Choroid plexus epithelial cell (primary cell): ENCODE measurements at places on chromosomes 13 and 19.

DNA sequence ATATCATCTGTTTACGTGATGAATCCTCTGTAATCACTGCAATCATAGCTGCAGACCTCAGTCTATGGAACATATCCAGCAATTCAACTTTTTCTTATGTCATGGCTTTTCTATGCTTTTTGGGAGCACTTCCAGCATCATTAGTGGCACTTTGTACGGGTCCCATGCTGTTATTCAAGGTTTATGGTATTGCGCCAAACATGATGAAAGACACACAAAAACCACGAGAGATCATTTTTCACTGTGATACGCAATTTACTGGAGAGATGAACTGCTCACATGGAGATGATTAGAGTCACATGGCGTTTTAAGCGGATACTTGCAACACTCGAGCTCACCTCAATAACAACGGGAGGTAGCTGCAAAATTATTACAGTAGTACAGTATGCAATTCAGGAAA is 2101.7 kb upstream of the PCDH20 start:
- DNase-seq: peak; percentile 95

- DNase-seq: no peak
Measured at GRCh38 chr13:97430296-97430695, 3.7 kb upstream of the RAP2A start.

GRCh38 chr19:1240925-1241324 is 626 bp upstream of the ATP5F1D start:
- no peak for DNase-seq

DNA sequence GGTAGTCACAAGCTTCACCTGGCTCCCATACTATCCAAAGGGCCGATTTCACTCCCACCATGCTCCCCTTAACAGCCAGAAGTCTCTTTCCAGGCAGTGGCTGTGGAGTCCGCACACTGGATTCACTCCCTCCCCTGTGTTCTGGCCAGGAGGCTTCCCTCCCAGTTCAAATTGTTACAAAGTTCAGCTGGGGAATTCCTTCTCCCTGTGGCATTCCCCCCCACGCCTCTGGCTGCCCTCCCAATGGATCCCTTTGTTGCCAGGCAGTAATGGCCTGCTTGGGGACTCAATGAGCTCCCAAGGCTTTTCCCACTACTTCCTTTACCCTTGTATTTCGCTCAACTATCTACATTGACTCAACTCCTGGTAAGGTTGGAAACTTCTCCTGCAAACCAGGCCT is 1921.4 kb upstream of the PCDH20 start:
- DNase-seq: no peak

- peak; percentile 96 for DNase-seq
Measured at GRCh38 chr19:6736169-6736916, 1.0 kb downstream of the GPR108 start.

GRCh38 chr19:53655042-53655665 is 23.4 kb downstream of the DPRX start:
- no peak for DNase-seq

DNA sequence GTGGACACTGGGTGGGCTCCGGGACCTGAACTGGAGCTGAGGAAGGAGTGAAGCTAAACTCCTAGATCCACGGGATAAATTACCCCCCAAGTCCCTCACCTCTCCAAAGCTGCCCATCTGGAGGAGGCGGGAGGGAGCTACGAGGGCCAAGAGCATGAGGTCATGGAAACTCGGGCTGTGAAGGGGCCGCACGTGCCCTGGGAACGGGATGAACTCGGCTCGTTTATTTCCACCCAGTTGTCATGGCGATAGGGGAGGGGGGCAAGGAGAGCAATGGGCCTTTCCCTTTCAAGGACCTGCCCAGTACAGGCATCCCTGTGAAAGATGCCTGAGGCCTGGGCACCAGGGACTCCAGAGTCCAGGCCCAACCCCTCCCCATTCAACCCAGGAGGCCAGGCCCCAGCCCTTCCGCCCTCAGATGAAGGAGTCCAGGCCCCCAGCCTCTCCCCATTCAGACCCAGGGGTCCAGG is 3.8 kb downstream of the PPP1R12C start:
- peak; percentile 96 for DNase-seq

GRCh38 chr13:98842858-98843481 is 90.5 kb upstream of the SLC15A1 start:
- DNase-seq: peak; percentile 90

GRCh38 chr19:7113233-7113632 is 43.7 kb downstream of the ZNF557 start:
- DNase-seq: peak; percentile 4

DNA sequence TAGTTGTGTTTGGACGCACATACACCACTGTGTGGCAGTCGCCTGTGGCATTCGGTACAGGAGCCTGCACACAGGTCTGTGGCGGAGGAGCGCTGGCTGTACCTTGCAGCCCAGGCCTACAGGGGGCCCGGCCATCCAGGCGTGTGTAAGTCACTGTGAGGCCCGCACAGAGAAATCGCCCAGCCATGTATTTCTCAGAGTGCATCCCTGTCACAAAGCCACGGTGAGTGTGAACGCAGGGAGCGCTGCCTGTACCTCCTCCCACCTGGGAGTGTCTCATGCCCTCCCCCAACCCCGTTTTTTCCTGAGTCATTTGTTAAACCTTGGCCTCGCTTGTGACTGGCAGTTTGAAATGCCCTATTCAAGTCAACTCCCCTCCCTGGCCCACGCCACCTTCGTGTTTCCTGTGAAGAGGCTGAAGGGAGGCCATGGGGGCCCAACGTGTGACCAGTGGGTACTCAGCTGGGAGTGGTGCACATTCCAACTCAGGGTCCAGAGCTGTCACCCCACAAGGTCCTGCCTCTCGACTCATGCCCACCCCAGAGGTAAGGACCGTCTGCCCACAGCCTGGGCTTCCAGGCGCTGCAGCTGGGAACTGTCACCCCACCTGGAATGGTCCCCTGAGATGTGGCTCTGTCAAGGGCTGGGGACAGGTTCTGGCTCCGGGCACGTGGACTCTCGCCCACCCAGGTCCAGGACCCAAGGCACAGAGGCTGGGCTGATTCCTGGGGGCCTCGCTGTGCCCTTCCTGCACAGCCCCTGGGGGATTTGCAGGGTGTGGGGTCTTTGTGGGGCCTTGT is 11.6 kb upstream of the RASA3 start:
- no peak for DNase-seq

DNA sequence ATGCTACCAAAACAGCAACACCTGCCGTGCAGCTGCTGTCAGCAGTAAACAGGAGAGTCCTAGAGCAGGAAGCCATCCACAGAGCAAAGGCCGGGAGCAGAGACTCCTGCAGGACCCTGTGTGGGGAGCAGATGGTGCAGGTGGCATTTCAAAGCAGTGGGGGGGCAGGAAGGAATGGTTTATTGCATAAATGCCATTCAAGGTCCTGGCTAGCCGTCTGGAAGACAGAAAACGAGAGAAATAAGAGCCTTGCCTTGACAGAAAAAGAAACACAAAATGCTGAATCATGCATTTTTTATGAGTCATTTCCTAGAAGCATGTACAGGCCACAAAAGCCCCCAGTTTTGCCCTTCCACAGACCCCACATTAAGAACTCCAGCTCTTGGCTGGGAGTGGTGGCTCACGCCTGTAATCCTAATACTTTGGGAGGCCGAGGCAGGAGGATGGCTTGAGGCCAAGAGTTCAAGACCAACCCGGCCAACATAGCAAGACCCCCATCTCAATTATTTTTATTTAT is 5.4 kb downstream of the RSPH6A start:
- peak; percentile 85 for DNase-seq

DNA sequence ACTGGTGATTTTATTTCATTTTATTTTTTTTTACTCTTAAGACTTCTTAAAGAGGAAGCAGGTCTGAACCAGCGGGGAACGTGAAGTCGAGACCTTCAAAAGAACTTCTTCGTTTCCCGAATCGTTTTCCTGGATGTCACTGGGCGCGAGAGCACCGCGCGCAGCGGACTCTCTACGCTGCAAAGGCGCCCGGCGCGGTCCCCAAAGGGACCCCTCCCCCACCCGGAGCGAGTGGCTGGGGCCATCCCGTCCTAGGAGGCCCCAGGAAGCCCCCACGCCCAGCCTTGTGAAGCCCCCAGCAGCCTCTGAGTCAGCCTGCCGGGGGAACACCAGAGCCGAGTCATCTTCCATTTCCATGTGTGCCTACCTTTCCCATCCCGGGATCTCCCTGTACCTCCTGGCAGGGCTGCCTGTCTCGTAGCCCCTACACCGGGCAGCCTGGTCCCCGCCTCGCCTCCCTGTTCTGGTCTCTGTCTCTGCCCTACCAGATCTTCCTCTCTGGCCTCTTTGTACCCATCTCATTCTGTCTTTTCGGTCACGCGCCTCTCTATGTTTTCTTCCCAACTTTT is 608 bp downstream of the CD70 start:
- DNase-seq: no peak

DNA sequence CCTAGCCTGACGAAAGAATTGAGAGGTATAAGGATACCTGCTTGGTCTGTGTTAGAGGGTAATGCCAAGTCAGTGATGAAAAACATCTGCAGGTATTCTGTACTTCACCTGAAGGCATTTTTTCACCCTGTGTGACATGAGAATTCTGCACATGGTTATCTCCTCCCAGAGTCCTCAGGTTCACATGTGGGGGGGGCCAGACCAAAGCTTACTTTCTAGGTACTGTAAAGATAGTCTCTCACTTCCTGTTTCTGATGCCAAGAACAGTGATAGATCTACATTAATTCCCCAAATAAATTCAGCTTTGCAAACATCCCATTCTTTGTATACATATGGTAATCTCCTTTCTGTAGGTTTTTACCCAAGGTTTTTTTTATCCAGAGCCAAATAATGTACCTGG is 53.4 kb downstream of the GPC6 start:
- DNase-seq: no peak

GRCh38 chr19:18440415-18440877 is 2.5 kb upstream of the ISYNA1 start:
- DNase-seq: no peak

GRCh38 chr13:36286006-36286405 is 11.6 kb downstream of the CCDC169 start:
- no peak for DNase-seq

- DNase-seq: no peak
Measured at GRCh38 chr19:11745869-11746268, 7.1 kb upstream of the ZNF823 start.

GRCh38 chr13:84641491-84641890 is 759.2 kb upstream of the SLITRK1 start:
- DNase-seq: peak; percentile 38

GRCh38 chr19:5960005-5961001 is 17.6 kb downstream of the RANBP3 start:
- DNase-seq: no peak

DNA sequence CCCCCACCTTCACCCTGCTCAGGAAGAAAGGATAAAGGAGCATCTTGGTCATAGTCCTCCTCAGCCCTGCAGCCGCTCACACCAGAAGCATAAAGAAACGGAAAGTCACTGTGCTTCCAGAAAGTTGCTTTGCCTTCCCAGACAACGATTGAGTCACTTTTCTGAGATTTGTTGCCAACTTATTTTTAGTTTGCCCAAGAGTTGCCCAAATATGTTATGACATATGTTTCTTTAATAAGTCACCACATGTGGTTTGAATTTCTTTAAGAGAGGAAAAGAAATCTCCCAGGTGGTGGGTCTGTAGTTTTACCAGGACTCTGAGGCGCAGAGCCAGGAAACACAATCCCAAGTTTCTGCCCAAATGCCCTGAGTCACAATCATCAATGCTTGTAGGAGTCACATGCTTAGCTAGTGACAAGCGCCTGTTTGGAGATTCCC is 63.4 kb upstream of the LRCH1 start:
- peak; percentile 23 for DNase-seq

GRCh38 chr19:36719687-36720556 is 32.5 kb downstream of the ZNF567 start:
- DNase-seq: peak; percentile 5

DNA sequence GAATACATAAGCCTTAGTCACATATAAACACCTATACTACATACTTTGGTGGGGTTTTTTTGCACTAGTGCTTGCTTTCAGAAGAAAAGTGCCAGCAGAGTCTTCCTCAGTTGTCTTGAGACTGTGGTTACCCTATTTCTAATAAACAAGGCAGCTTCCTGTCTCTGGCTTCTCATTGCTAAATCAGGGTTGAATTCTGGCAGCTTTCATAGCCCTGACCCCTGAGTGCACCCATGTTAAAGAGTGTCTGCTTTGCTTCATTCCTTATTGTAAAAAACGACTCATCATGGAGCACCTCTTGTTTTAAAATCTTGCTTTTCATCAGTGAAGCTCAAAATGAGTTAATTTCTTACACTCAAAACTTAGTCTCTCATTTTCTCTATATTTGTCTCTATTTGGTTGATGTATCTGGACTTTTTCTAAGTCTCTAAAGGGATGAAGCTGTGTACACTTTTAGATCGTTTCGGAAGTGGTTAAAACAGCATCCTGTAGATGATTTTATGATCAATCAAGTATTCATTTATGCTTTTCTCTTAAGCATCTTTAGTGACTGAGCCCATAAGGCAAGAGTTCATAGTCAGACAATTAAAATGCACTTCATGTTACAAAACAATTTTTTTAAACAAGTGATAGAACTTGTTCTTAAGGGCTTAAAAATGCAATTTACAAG is 72.1 kb downstream of the KLF12 start:
- DNase-seq: peak; percentile 89
